ENCODE measurements at places on chromosomes 1 and 21. TPM values are rescaled to one million over a fixed set of nuclear protein-coding genes. Genes with fewer than 3 reads are reported as not detected.
A peak's percentile ranks its signal among the peaks of the same experiment; 100 is the strongest.

DNA sequence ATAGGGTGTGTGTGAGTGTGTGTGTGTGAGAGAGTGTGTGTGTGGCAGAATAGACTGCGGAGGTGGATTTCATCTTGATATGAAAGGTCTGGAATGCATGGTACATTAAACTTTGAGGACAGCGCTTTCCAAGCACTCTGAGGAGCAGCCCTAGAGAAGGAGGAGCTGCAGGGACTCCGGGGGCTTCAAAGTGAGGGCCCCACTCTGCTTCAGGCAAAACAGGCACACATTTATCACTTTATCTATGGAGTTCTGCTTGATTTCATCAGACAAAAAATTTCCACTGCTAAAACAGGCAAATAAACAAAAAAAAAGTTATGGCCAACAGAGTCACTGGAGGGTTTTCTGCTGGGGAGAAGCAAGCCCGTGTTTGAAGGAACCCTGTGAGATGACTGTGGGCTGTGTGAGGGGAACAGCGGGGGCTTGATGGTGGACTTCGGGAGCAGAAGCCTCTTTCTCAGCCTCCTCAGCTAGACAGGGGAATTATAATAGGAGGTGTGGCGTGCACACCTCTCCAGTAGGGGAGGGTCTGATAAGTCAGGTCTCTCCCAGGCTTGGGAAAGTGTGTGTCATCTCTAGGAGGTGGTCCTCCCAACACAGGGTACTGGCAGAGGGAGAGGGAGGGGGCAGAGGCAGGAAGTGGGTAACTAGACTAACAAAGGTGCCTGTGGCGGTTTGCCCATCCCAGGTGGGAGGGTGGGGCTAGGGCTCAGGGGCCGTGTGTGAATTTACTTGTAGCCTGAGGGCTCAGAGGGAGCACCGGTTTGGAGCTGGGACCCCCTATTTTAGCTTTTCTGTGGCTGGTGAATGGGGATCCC is 18.3 kb upstream of the HDAC1 start:
- no peak for DNase-seq

The SLAMF1 gene
- total RNA-seq: not detected

The NGF gene
- total RNA-seq: 2.4 TPM

- DNase-seq: peak; percentile 56
Observed at GRCh38 chr1:8825985-8826481, 8.6 kb upstream of the RERE start.

GRCh38 chr1:2609319-2610035 is 22.9 kb downstream of the PRXL2B start:
- DNase-seq: peak; percentile 50

DNA sequence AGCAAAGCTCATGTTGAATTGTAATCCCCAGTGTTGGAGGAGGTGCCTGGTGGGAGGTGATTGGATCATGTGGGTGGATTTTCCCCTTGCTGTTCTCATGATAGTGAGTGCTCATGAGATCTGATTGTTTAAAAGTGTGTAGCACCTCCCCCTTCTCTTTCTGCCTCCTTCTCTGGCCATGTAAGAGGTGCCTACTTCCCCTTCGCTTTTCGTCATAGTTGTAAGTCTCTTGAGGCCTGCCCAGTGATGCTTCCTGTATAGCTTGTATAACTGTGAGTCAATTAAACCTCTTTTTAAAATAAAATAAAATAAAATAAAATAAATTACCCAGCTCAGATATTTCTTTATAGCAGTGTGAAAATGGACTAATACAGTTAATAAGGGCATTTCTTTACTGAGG is 1025.7 kb downstream of the PLA2G4A start:
- no peak for DNase-seq

DNA sequence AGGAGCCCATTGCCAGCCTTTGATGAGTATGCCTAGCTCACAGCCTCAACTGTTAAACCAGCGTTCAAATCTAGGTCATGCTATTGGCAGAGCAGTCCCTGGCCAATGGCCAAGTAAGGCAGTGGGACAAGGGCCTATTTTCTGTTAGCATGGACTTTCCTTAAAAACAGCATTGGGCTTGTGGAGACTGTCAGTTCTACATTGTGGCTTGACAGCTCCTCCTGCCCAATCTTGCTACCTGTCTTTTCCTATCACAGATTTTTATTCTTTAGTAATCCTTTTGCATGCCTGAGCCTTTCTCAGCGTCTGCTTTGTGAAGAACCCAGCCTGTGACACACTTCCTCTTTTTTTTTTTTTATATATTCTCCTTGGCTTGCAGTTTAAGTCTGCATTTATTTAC is 56.4 kb downstream of the DIP2A start:
- peak; percentile 69 for DNase-seq

The B3GALT5 gene
- 0.21 TPM for total RNA-seq

DNA sequence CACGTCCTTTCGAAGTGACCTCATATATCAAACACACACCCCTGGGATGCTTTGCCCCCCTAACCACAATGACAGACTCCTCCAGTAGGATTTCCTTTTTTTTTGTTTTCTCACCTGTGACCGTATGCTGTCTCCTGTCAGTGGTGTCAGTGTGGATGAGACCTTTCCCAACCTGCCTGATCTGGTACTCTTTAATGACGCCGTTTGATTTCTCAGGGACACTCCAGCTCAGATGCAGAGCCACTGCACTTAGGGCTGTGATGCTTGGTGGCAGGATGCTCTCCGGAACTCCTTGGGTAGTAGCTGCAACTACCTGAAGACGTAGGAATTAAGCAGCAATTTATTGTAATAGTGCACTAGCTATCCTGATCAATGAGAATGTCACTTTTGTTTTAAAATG is 212.6 kb downstream of the KCTD3 start:
- no peak for DNase-seq

DNA sequence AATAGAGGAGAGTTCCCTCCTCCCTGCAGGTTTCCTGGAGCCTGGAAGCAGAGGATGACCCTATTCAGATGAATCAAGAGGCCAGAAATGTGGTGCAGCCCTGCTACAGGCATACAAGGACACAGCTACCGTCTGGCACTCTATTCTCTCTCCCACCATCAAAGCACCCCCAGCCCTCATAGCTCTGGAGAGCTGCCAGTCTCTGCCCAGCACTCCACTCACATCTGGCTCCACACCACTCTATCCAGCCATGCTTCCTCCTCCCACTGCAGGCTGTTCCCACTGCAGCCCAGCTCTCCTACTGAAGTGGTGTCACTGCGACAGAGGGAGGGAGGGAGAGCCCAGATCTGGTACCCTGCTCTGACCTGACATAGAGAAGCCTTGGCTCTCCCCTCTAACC is 18.4 kb downstream of the SYT2 start:
- DNase-seq: no peak

The SPRR1B gene
- not detected for total RNA-seq

GRCh38 chr1:40383095-40383487 is 9.6 kb downstream of the SMAP2 start:
- DNase-seq: no peak

DNA sequence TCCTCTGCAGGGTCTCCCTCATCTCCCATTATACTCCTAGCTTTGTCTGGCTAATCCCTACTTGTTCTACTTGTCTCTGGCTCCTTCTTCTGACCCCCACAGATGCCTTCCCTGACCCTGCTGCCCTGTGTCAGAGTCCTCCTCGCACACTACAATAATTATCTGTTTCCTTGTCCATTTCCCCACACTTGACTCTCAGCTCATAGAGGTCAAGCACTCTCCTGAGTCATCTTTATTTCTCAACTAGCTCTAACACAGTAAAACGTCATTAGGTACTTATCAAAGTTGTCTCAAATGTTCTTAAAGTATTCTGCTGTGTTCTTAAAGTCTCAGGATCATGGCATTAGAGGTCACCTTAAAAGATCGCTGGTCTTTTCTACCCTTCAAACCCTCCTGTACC is 47.1 kb downstream of the C8A start:
- no peak for DNase-seq

The PODN gene
- total RNA-seq: 61.8 TPM

DNA sequence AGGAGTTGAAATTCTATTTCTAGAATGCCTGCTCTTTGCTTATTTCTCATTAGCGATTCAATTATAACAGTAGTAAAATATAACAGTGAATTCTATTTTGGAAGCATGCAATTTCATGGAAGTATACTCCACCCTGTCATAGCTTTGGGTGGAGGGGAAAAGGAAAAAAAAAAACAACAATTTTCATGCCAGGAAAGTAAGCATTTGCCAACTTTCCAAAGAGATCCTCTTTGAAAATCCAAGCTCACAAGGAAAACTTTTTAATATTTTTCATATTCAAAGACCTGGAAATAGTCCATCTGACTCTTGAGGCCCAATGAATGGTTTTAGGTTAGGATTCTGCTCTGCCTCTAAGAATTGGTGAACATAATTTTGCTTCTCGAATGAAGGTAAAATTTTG is 134.5 kb downstream of the PTPN14 start:
- no peak for DNase-seq

DNA sequence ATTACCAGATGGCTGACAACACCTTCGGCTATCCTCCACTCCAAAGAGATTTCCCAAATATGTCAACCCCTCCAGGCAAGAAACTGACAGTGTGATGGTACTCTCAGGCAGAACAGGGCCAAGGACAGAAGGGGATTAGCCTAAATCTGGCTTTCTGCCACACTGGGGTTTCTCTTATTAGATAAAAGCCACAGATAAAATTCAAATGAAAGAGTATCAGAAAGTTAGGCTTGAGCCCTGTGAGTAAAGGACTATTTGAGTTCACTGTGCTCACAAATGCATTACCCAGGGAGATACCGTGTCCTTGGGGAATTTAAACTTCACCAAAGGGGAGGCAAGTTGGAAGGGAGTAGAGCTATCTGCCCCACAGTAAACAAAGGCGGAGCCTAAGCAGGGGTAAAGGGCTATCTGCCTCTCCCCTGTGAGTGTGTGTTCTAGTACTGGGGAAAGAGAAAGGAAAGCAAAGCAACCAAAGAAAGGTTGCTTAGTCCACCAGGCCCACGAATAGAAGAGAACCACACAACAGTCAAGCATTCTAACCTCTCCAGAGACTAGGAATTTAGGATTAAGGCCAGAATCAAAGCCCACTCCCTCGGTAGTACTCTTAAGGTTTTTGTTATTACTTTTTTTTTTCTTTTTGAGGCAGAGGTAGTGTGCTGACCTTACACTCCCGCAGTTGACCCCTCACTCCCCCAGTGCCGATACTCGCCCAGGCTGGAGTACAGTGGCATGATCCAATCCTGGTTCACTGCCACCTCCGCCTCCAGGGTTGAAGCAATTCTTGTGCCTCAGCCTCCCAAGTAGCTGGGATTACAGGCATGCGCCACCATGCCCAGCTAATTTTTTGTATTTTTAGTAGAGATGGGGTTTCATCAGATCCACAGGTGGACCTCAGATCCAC is 12.7 kb downstream of the TPM3 start:
- no peak for DNase-seq

The BOLA1 gene
- 14.0 TPM for total RNA-seq

The FAM72C gene
- not detected for total RNA-seq

The CFAP45 gene
- total RNA-seq: 0.36 TPM

DNA sequence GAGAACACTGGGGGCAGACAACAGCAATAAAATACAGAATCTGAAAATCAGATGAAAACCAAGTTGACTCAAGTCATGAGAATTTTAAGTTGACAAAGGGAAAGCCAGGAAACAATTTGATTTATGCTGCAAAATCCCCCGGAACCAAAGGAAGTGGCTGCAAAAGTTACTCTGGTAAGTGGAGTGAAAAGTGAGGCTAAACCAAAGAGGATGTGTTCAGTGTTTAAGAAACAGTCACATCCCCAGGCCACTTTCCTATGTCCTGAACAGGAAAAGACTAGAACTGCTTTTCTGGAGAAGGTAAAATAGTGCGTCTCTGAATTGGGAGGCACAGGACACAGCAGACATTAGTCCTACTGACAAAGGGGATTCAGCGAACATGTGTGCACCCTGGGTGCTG is 5.9 kb downstream of the TARBP1 start:
- no peak for DNase-seq

The TTC39A gene
- 22.1 TPM for total RNA-seq

- DNase-seq: no peak
Observed at GRCh38 chr1:62325681-62326080, 6.4 kb upstream of the KANK4 start.

DNA sequence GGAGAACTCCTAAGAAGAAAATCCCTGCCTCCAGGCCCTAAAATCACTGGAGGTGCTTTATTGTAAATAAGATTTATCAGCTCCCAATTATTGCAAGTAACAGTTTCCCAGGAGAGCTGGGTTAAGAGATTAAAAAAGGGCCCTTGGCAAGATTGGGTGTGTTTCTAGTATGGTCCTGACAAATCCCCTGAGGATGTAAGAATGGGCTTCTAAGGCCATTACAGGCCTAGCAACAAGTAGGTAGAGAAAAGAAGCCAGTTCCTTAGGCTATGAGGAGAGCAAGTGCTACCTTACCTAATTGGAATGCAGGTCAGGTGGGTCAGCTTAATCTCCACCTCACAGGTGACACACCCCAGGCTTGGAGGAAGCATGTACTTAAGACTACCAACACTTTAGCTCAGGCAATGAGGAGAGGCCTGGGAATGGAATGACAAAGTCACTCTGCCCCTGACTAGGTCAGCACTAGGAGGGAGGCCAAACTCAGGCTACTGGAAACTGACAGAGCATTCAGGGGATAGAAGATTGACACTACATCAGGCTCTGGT is 6.8 kb upstream of the OTUD7B start:
- no peak for DNase-seq

The S100A3 gene
- 2.3 TPM for total RNA-seq

The OR2G6 gene
- total RNA-seq: not detected

The EFNA3 gene
- 0.67 TPM for total RNA-seq

The CENPF gene
- total RNA-seq: 1.3 TPM

- DNase-seq: no peak
Observed at GRCh38 chr1:218775501-218776021, 398.1 kb upstream of the LYPLAL1 start.

The CRYBG2 gene
- not detected for total RNA-seq

- no peak for DNase-seq
Observed at GRCh38 chr1:243258731-243259130, 2.9 kb downstream of the SDCCAG8 start.

GRCh38 chr21:26883768-26884167 is 38.6 kb upstream of the ADAMTS1 start:
- DNase-seq: no peak

DNA sequence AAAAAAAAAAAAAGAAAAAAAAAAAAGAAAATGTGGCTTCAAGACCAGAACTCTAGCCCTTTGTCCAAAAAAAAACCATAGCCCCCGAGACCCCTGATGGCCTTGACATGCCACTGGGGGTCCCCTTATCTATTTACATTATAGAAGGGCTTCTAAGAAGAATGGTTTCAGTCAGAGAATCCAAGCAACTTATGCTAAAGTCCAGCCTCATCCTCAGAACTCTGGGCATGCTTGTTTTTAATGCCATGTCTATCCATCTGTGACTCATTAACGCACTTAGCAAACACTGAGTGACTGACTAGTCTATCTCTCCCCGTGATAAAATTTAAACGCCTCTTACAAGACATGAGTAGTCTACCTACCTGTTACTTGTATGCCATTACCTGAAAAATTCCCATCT is 29.3 kb downstream of the ERG start:
- DNase-seq: no peak

The HAO2 gene
- total RNA-seq: not detected

All from heart left ventricle (tissue), 16 donors.